Foreskin melanocyte (primary cell): ENCODE measurements at places on chromosomes 12 and 14.

DNA sequence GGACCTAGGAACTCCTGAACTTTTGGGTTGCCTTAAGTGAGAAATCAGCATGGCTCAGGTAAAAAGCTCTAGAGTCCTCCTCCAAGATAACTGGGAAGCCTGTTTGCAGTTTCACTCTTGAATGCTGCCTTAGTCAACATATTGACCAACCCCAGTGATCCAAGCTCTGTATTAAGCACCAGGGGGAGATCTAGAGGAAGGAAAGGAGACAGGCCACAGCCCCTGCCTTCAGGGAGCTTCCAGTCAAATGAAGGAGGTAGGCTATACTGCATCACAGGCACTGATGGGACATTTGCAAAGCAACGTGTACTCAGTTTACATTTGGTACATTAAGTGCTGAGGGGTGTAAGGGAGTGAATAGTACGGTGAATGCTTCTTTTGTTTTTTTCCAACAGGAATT, 1.2 kb upstream of the CSAD start:
- no peak for DNase-seq

DNA sequence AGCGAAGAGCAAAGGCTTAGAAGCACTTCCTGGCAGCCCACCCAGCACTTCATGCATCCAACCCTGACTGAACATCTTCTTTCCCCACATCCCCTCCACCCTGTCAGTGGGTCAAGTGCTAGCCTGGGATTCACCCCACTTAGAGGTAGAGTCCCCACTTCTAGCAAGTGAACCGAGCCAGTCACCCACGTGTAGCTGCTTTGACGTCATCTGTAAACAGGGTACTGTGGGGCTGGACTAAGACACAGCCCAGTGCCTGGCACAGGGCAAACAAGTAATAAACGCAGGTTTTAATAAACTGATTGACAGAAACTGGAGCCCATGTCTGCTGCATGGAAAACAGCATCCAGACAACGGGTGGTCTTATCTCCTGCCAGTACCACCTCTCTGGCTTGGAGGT, 61.7 kb downstream of the ITPK1 start:
- DNase-seq, result no peak

- no peak for DNase-seq
Measured at GRCh38 chr14:95526483-95527386, 8.1 kb upstream of the GLRX5 start.

- DNase-seq, result no peak
Measured at GRCh38 chr14:69318901-69319475, 59.0 kb downstream of the GALNT16 start.

GRCh38 chr12:10667581-10667980, 6.3 kb downstream of the STYK1 start:
- DNase-seq, result no peak

DNA sequence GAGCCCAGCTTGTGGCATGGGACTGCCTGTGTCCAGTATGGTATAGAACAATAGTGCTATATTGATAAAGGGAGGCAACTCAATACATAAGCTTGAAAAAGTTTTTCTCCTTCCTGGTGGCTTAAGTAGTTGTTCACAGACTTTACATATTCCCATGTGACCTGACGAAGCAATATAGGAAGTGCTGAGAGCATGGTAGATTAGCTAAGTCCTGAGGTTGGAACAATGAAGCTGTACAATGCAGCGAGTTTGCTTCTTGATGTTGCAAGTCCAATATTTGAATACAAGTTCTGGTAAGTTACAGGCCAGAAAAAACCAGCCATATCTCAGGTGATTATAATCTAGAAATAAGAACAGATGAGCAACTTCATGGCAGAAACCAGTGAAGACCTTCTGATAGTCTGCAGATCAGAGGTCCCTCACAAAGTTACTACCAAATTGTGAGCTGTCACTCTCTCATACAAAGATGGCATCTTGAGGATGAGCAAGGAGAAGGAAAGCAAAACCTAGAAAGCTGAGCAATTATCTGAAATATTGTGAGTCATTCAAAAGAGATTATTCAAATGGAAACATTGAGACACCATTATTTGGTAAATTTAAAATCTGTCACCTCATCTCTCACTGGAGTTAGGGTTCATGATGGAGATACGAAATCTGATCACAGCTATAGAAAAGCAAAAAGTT, 72.9 kb upstream of the BTG1 start:
- DNase-seq, result no peak

DNA sequence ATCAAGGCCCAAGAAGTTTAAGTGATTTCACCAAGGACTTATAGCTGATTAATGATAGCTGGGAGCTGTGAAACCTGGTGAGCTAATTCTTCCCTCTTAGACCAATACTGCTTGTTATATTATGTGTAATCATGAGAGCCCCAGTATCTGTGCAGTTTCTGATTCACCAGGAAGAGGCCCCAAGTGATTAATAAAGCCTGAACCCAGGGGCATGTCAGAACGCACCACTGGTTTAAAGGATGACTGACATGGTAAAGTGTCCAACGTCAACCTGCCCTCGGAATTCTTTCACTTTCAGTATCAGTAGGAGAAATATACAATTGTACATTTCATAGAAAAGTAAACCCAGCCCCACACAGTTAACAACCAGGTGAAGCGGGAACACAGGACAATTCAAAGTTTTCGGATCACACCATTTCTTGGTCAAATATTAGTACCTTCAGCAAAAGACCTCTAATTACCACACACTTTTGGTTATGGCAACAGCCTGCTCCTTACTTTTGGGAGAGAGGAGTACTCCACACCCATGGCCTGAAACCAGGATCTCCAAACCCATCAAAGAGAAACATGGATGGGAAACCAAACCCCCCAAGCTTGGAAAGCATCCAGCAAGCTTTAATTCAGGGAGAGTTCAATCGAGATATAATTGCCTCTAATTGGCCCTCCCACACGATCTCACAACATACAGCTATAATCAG, 28.5 kb downstream of the TMCC3 start:
- DNase-seq, result no peak

- DNase-seq, result no peak
Measured at GRCh38 chr12:113735131-113735530, 231.0 kb downstream of the RBM19 start.

GRCh38 chr14:101873991-101874390, 90.4 kb upstream of the DYNC1H1 start:
- no peak for DNase-seq

- no peak for DNase-seq
Measured at GRCh38 chr14:101257551-101257950, 303.7 kb upstream of the DIO3 start.

- DNase-seq, result no peak
Measured at GRCh38 chr12:63042646-63043045, 107.7 kb upstream of the PPM1H start.

DNA sequence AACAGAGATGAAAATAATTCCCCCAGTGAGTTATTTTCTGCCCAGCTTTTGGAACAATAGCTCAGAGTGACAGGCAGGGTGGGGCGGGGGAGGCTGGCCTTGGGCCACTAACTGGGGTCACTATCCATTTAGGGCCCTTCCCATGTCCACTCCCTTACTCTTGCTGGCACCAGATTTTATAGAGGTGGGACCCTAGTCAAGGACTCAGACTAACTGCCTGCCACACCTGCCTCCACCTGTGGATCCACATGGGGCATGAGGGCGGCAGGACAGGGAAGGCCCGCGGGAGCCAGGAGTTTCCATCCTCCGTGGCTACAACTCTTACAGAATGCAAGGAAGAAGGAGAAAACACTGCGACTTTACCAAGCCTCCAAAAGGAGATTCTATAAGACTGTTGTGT, 10.1 kb downstream of the VDR start:
- DNase-seq, result no peak

- DNase-seq, result no peak
Measured at GRCh38 chr12:124884587-124885438, 21.1 kb upstream of the SCARB1 start.

- DNase-seq, result no peak
Measured at GRCh38 chr12:90953956-90954421, 987 bp downstream of the CCER1 start.

DNA sequence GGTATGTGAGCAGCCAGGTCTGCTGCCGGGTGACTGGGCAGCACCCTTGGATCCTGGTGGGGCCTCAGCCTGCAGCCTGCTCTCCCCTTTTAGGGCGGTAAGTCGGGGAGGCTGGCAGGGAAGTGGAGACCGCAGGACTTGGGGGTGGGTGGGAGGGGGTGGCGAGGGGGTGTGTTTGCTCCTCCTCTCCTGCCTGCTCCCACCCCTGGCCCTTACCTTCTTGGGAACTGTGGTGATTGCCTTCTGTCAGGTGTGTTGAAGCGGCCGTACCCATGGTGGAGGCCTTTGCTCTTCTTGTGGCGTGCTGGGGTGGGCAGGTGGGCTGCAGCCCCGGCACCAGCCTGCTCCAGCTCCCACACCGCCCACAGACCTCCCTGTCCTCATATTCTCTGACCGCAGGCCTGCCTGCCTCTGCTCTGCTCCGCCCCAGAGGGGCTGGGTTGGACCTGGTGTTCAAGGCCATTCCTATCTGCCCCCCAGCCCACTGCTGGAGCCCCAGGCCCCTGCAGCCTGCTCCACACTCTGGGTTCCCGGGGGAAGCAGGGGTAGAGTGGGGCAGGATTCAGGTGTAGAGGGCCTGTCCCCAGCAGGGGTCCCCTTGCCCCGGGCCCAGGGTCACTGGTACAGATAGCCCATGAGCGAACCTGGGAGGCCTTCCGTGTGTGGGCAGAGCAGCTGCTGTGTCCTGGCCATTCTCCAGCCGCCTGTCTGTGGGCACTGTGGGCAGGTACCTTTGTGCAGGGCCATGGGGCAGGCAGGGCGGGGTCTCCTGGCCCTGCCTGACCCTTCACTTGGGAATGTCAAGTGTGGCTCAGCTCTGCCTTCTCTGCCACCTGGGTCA, 5.2 kb downstream of the TEDC1 start:
- DNase-seq, result no peak

DNA sequence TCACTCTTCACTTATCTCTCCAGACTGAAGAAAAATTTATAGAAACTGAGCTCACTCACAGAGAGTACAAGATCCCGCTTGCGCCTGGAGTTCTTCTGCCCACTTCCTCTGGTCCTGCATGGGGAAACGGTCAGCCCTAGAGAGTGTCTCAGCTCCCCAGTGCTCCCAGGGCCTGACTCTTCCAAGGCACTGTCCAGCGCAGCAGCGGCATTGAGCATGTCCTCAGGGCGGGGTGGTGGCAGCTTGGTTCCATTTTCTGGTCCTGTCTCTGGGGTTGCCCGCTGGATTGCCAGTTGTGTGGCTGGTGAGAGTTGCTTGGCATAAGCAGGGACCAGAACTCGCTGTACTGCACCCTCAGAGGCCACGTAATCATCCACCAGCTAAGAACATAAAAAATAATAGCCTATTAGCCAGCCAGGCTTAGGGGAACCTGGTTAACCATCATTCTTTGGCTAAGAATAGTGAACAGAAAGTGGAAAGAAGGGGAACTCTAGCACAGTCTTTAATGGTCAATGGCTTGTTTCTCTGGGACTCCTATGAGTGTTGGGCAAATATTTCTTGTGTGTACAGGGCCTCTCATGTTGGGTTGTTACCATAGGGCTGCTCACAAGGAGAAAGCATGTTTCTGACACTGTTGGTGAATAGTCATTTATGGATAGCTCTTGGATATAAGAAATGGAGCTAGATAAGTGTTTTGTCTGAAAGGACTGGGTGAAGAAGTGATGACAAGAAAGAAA, 13.7 kb upstream of the AJUBA start:
- DNase-seq, result no peak

DNA sequence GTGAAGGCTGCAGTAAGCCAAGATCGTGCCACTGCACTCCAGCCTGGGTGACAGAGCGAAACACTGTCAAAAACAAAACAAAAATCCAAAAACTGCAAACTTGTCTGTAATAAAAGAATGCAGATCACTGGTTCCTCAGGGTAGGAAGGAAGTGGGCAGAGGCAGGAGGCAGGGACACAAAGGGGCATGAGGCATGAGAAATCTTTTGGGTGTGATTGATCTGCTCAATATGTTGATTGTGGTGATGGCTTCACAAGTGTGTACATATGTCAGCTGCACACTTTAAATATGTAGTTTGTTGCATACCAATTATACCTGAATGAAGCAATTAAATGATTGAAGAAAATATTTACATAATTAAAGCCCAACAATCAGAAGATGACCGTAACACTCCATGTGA, 117.6 kb downstream of the CMAS start:
- DNase-seq, result no peak

- no peak for DNase-seq
Measured at GRCh38 chr12:117073611-117074010, 25.6 kb downstream of the TESC start.

GRCh38 chr12:55692631-55693322, 14.9 kb downstream of the ITGA7 start:
- no peak for DNase-seq

DNA sequence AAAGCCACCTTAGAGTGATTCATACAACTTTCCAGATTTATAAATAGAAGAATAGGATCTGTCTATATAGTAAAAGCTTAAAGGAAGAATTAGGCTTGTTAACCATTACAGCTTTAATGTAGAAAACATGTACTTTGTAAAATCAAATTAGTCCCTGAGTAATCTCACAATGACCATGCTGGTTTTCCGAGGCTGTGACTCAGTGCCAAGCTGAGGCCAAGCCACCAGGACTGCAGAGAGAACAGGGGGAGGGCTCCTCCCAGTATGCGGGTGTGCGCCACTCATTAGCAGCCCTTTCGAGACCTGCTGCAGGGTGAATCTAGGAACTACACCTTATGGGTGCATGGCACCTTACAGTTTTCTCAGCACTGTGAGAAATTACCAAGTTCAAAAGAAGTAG, 167.0 kb downstream of the EFCAB11 start:
- no peak for DNase-seq

GRCh38 chr14:102057480-102058114, 29.2 kb downstream of the HSP90AA1 start:
- no peak for DNase-seq

GRCh38 chr12:28631831-28632230, 441.6 kb downstream of the CCDC91 start:
- no peak for DNase-seq

GRCh38 chr14:30553311-30553989, 5.5 kb upstream of the G2E3 start:
- no peak for DNase-seq

DNA sequence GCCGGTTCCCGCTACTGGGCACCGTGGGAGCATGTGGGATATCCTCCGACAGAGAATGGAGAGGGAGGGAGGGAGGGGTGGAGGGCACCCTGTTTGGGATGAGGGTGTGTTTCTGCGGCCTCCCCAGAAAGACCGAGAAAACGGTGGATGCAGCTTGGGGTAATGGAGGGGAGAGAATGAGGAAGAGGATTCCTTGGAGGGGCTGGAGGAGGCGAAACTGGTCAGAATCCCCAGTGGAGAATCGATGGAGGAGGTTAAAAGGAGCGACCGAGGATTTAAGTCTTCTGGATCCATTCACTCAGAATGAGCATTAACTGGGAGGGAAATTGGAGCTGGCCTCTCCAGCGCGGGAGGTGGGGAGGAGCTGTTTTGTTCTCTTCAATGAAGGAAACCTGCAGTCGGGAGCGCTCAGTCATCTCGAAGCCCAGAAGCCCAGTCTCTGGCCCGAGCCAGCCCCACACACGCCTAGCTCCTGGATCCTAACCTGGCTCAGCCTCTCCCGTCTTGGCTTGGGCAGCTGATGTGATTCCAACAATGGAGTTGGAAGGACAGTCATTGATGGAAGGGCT, 581 bp downstream of the ARG2 start:
- DNase-seq, result no peak

GRCh38 chr14:69360438-69361108, 37.5 kb downstream of the ERH start:
- DNase-seq, result no peak
